ENCODE measurements at places on chromosomes 3 and 15.

DNA sequence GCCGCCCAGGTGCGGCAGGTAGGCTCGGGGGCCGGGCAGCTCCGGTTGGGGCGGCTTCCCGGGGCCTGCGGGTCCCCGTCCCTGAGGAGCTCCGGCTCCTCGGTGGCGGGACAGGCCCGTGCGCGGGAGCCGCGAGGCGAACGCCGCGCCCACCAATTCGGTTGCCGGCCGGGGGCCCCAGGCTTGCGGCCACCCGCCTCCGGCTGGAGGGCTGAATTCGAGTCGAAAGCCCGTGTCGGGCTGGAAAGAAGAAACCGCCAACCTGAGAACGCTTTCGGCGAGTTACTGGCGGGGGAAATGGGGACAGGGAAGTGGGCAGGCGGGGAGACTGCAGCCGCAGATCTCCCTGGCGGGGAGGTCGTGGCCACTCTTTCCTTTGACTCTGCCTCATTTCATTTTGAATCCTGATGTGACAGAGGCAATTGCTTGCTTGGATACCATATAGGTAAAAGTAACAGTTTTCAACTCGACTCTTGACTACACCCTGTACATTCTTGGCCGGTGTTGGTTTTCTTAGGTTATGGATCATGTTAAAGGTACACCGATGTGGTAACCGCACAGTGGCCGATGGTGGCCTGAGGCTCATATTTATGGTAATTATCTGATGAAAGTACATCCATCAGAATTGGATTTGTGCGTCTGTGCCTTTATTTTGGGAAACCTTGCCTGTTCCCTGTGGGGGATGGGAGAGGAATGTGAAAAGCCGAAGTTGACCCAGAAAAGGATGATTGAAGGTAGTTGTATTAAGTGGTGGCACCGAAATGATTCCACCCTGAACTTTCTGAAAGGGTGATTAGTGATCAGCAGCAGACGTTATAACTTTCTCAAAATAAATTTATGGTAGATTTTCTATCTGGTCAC, 1.7 kb downstream of the B3GNT5 start:
- no peak for DNase-seq

DNA sequence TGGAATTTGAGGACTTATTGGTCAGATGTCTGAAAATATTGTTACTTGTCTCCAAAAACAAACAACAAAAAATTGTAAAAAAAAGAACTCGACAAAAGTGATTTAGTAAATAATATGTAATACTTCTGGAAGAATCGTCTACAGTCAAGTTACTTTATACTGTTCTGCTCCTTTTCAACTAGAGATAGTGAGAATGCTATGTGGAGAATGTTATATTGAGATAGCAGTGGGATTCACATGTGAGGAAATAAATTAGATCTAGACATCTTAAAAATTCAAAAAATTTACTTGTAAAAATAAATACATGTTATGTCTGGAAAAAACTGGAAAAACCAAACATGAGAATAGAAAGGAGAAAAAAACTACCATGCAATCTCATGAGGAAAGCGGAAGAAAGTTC, 64.9 kb downstream of the SGO1 start:
- DNase-seq, result no peak

- DNase-seq, result no peak
Measured at GRCh38 chr15:99606646-99607045, 40.9 kb downstream of the MEF2A start.

DNA sequence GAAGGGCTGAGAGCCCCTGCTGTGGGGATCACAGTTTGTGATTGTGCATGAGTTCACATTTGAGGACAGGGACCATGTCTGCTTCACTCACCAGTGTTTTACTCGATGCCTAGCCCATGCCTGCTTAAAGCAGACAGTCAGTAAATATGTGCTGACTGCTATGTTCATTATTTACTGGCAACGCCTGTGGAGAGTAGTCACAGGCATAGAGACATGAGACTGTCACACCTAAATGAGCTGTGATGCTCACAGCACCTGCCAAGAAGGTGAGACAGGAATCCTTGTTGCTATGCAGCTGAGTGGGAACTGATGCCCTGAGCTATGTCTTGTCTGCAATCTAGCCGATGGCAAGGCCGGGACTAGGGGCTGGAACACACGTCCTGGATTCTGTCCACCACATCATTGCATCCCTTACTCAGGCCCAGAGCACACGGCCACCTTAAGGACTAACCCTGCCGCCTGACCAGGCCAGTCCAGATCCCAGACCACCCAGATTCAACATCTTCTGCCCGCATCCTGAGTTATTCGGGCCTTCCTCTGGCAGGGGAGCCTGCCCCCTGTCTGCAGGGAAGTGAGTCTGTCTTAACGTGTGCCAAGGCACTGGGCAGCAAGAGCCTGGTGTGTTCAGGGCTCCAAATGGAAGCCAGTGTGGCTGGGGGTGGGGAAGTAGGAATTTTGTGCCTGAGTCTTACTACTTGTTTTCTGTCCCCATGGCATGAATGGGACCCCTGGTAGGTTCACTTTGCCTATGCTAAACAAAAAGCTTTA, 44.8 kb downstream of the FGD5 start:
- DNase-seq, result no peak

GRCh38 chr3:38031022-38031994, 1.9 kb upstream of the PLCD1 start:
- DNase-seq, result no peak

DNA sequence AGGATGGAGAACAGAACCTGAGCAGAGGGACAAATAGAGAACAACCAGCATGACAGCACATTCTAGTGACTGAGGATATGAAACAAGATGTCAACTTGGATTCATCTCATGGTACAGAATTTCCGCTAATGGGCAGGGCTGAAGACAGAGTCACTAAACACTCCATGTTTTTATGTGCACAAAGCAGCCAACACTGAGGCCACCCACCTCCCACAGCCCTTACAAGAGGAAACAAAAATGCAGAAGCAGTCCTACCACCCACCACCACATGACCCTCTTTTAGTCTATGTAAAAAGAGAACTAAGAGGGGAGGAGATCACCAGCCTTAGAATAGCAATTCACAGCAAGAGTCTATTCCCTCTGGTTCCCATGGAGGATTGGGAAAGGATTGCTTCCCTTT, 131.4 kb upstream of the UBE2E2 start:
- no peak for DNase-seq

GRCh38 chr3:36486009-36486795, 105.9 kb downstream of the STAC start:
- DNase-seq, result no peak

- DNase-seq, result no peak
Measured at GRCh38 chr15:27828746-27829145, 270.4 kb downstream of the OCA2 start.

DNA sequence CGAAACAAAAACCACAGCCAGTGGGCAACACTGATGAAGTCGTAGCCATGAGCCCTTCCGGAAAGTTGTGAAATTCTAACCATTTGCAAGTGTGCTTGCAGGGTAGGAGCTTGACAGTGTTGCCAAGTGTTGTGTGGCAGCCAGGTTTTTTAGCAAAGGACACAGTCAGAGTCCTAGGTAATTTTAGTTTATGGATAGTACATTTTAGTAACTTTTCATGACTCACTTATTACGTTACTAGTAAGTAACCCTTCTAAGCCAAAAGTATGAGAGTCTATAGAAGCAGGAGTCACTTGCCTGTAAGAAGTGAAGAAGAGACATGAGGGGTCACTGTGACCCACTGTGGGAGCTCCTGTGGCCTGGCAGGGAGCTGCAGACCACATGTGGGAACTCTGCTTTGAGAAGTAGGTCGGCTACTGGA, 54.8 kb upstream of the ADPGK start:
- no peak for DNase-seq

GRCh38 chr3:100500320-100500880, 8.0 kb downstream of the TMEM45A start:
- no peak for DNase-seq

DNA sequence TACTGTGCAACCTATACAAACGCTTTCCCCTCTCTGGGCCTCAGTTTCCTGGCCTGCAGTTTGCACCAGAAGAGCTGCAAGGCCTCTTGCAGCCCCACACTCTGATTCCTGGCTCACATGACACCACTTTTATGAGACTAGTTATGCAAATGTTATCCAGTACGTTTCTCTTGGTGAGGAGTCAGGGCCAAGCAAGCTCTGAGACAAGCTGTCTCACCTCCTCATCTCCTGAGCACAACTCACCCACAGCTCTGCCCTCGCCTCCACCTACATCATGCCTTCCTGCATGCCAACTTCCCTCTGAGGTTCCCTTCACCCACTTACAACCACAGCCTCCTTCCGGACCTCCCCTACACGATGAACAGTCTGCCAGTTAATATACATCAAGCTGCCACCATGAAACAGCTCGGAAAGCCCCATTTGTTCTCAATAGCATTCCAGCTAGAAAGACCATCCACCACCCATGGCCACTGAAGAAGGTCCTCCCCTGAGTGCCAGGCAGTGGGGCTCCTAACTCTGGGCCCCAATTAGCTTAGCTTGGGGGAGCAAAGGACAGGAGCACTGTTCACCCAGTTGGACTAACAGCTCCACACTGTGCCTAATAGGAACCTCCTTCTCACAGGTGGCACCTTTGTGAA, 25.0 kb downstream of the CRYGS start:
- DNase-seq, result no peak

GRCh38 chr3:192514081-192514753, 213.1 kb downstream of the FGF12 start:
- peak; percentile 26 for DNase-seq

GRCh38 chr3:11574981-11575669, 68.6 kb downstream of the VGLL4 start:
- no peak for DNase-seq

- DNase-seq, result no peak
Measured at GRCh38 chr15:68227643-68228142, 1.8 kb downstream of the CLN6 start.

DNA sequence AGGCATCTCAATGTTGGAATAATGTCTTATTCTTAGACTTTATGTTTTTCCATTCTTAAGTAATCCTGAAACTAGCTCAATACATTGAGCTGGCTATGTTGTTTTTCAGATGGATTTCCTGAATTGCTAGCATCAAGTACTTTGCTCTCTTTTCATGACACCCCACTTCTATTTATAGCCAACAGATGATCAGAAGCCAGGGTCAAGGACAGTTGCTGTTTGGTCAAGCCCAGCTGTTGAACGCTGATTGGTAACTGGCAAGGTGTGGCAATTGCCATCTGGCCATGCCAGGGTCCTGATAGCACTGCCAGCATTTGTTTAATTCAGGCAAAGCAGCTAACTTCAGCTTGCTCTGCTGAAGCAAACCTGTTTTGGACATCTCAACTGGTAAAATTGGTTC, 46.2 kb upstream of the PLCL2 start:
- DNase-seq, result no peak
